ENCODE measurements at places on chromosomes 4 and X. TPM values are rescaled to one million over a fixed set of nuclear protein-coding genes. Genes with fewer than 3 reads are reported as not detected.

Gene MAGEE2
- total RNA-seq = not detected

DNA sequence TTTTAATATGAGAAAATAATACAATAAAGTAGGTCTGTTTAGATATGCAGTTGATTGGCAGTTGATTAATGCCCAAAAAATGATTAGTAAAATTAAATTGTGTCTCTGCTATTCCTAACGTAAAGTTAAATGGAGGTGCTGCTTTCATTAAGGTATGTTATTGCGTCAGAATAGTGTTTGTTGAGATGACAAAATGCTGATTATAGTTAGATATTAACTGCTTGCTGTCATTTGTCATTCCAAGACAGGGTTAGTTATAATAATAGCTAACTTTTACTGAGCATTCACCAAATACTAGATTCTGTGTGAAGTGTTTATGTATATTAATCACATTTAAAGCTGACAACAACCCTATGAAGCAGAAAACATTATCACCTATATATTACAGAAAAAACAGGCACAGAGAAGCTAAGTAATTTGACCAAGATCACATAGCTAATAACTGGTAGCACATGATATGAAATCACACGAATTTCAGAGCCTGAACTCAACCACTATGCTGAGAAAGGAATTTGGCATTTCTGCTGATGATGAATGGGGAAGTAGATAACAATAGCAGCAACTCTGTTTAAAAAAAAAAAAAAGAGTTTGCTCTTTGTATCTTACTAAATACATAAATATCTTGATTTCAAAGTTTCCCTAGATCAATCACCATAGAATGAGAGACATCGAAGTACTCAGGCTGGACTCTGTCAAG is 59.7 kb upstream of the WDR44 start:
- DNase-seq = no peak

GRCh38 chr4:123952530-123953274 is 556.1 kb downstream of the SPRY1 start:
- DNase-seq = no peak

DNA sequence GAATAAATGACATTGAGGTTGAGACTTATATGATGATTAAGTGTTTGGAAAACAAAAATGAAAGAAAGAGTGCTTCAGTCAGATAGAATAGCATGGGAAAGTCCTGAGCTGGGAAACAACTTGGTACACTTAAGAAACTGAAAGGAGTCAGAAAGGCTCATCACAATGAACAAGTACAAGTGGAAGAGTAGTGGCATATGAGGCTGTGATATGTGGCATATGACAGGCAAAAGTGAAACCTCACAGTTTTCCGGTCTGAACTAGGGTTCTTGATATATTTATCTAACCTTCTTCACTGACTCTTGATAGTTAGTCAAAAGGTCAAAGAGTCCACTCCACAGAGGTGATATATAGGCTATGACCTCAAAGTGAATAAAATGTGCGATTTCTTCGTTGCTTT is 537.1 kb upstream of the CXorf51A start:
- DNase-seq = no peak

DNA sequence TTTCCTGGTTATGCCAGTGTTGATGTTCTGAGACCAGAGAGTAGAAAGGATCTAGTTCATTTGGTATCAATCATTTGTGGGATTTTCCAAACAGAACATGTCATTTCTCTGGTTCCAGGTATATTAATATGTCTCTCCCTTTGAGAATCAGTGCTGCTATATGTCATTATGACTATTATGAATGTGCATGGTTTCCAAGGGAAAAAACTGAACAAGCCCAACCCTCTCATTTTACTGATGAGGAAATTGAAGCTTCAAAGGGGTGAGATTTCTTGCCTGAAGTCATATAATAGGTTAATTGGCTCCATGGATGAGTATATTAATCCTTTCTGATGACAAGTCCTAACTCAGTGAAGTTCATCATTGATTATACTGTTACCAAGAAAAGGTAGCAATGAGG is 31.9 kb downstream of the RUFY3 start:
- DNase-seq = no peak

DNA sequence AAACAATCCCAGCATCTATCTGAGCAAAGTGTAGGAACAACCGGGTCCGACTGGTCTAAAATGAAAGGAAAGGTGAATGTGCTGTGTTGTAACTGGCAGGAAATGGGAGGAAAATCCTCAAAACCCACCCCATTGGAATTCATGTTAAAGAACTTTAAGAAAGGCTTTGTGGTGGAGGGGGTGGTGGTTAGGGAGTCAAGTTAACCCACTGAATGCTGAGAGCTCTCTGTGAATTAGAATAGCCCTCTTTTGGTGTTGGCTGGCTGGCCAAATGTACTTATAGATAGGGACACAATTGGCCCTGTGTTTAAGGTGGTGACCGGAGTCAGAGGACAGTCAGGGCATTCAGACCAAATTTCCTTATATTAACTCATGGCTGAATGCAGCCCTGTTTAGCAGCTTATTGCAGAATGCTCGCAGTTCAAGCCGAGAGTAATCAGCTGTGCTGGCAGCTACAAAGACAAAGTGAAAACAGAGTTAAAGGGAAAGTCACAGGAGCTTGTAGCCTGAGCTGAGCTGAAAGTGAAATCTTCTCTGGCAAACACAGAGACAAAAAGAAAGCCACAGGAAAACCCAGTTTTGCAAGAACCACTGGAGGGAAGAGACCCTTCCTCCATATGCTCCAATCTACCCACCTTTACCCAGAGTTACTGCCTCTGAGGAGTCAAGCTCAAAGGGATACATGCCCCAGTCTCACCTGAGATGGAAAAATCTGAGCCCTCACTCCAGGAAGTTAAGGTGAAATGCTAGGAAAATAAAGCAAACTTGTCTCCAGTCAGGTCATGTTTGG is 38.5 kb upstream of the UGT2B7 start:
- DNase-seq = no peak

DNA sequence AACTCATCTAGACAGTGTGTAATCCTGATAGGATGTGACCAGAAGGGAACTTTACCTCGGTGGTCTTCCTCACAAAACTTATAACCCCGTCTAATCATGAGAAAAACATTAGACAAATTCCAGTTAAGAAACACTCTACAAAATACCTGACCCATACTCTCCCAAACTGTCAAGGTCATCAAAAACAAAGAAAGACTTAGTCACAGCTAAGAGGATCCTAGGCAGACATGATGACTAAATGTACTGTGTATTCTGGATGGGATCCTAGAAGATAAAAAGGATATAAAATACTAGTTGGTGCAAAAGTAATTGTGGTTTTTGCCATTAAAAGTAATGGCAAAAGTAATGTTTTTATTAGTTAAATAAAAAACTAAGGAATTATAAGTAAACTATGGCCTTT is 81.6 kb downstream of the DTHD1 start:
- no peak for DNase-seq

DNA sequence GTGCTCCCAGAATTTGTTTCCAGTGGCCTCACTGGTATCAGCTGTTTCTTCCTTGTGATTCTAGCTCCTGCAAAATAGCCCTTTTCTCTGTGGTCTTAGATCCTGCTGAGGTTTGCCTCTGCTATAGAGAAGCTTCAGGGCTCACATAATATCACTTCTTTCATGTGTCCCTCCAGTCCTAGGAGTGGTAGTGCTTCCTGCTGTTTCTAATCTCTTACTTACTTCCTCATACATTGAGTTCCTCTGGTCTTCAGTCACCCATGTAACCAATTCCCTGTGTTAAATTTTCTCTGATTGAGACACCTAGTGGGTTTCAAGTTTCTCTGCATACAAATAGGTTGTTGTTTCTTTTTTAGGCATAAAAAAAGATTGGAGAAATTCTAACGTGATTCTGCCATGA is 1567.9 kb downstream of the ARAP2 start:
- no peak for DNase-seq

DNA sequence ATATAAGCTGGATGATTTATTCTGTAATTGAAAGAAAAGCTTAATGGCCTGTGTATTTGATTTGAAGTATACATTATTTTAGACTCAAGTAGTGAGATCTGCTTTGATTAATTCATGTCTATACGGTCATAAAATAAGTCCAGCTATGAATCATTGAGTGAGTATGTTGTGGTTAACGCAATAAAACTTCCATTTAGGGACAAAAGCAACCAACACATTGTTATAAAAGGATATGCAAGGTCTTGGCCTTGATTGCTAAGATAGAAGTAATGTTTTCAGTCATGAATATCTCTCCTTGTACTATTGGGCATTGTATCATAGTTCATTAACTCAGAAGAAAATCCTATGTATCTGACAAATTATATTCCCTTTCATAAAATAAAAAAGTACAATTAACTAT is 162.1 kb downstream of the EPHA5 start:
- DNase-seq = no peak

Data from activated naive CD8-positive, alpha-beta T cell treated with anti-CD3 and anti-CD28 coated beads, Interleukin-2, amount 10 ng/mL, durations not matched to agents 7 days and 5 days (primary cell).